ENCODE measurements at places on chromosomes 7 and 10.

DNA sequence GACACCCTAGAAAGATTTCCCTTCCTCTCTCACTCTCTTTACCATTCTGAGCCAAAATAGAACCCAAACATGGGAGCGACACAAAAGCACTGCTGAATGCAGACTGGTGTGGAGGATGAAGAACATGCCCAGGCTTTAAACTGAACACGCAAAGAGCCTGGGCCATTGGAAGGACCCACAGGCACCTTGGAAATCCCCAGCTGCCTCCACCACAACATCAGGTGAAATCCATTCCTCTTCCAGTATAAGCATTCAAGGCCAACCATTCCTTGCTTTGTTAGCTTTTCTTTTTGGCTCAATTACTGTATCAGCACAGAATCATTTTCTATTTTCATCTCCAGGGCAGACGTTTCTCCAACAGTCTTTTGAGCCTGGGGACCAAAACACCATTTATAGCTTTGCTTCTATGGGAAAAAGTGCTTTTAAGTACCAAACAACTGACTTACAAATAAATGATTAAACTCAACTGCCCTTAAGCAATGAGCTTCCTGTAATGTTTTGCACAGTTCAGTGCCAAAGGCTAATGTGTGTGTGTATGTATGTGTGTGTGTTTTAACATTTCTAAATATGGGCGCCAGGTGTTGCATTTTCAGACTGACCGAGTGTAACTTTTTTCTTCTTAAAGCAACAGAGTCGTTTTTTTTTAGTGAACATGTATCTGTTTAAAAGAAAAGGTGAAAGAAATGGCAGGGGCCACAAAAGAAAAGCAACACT lies 16.2 kb upstream of the BLNK start:
- no peak for DNase-seq

GRCh38 chr7:138247568-138248333 lies 171.5 kb downstream of the AKR1D1 start:
- DNase-seq: no peak

- no peak for DNase-seq
These were observed 15.7 kb downstream of the ZFAND2A start for GRCh38 chr7:1144269-1144771.

GRCh38 chr10:129605266-129605985 lies 138.4 kb downstream of the MGMT start:
- DNase-seq: no peak

GRCh38 chr10:72242675-72243074 lies 26.6 kb upstream of the ASCC1 start:
- no peak for DNase-seq

DNA sequence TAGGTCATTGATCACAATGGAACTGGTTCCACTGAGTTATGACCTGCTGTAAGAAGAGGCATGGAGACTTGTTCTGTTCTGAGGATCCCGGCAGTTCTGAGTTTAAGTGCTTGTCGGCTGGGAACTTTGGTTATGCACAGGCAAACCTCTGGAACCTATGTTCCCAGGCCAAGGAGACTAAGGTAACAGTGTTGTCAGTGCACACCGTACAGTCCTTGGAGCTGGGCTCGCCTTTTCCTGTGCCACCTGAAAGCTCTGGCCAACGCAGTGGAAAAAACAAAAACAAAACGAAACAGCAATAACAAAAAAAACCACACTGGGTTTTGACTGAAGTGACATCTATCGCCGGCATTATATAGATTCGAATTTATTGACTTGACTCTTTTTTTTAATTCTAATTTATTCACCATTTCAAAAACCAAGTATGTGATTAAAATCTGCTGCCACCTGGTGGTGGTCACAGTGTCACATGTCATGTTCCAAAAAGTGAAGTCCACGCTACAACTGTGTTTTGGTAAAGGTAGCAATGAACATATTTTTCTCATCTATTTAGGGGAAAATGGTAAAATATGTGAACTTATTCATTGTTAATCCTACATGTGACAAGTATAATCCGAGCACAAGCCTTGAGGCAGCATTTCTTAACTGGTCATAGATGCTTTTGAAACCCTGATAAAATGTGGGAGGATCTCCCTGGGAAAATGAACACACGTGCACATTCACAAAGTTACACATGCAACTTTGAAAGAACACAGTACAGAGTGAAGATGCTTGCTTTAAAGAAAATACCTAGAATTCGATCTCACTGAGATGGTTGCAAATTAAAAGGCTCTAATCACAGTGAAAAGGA lies 113.8 kb upstream of the PPP2R2D start:
- DNase-seq: peak; percentile 24

Measured in activated T-cell treated with anti-CD3 and anti-CD28 coated beads, Interleukin-2, amount 50 U/mL, for 1 hour (primary cell).